Fibroblast of lung (primary cell): ENCODE measurements at places on chromosomes 3 and 15. TPM values are rescaled to one million over a fixed set of nuclear protein-coding genes. Genes with fewer than 3 reads are reported as not detected.

Gene TM4SF1
- total RNA-seq, result 46.0 and 423 TPM in 2 replicates

Gene SERPINI2
- not detected in 2 replicates for total RNA-seq

Gene CTXN2
- total RNA-seq, result not detected in 2 replicates

Gene SERPINI1
- total RNA-seq, result 1.3 and 5.8 TPM in 2 replicates

Gene TTC23
- 25.7 and 30.4 TPM in 2 replicates for total RNA-seq

Gene UQCC5
- 5.1 and 9.4 TPM in 2 replicates for total RNA-seq

Gene GOLGA8S
- total RNA-seq, result under 0.01 TPM in 1 of 2 replicates, not detected in the other

Gene THPO
- 0.50 and 0.51 TPM in 2 replicates for total RNA-seq
